Stimulated activated CD8-positive, alpha-beta memory T cell treated with anti-CD3 and anti-CD28 coated beads, Interleukin-4, amount 100 ng/mL, for 1 hour (primary cell): ENCODE measurements at places on chromosomes 3 and 15.

- DNase-seq, result no peak
Observed at GRCh38 chr3:120498556-120499346, 48.0 kb upstream of the FSTL1 start.

- DNase-seq, result no peak
Observed at GRCh38 chr15:78242128-78242527, 7.8 kb upstream of the ACSBG1 start.

DNA sequence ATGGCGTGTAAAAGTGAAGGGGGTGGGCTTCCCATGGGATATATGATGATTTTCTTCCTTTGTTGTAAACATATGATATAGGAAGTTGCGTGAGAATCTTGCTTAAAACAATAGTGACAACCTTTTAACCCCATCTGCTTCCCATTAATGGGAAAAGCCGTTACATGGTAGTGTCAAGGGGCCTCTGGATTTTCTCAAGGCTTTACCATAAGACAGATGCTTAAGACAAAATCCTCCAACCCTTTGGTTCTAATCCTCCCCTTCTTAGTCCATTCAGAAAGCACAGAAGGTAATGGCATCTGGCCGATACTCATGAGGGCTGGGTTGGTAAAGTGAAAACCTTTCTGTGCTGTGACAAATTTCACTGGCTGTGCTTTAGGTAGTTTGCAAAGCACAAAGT lies 25.0 kb downstream of the DPH3 start:
- no peak for DNase-seq

- DNase-seq, result no peak
Observed at GRCh38 chr15:68797191-68797590, 23.5 kb downstream of the ANP32A start.

GRCh38 chr15:45611305-45611704 lies 23.5 kb upstream of the SQOR start:
- no peak for DNase-seq

DNA sequence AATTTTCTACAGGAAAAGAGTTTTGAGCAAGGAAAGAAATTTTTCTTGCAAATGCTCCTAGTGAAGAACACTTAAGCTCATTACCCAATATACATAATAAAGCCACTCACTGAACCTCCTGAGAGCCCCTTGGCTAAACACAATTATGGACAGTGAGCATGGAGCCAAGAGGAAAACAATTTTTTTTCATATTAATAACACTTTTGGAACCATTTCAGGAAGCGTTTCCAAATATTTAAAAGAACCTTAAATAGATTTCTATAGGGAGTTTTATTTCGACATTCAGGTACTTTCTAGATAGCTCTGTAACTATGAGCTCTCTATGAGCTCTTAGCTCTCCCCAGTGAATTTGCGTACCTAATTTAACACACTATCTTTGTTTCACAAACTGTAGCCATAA lies 581.1 kb downstream of the ZNF385D start:
- no peak for DNase-seq

DNA sequence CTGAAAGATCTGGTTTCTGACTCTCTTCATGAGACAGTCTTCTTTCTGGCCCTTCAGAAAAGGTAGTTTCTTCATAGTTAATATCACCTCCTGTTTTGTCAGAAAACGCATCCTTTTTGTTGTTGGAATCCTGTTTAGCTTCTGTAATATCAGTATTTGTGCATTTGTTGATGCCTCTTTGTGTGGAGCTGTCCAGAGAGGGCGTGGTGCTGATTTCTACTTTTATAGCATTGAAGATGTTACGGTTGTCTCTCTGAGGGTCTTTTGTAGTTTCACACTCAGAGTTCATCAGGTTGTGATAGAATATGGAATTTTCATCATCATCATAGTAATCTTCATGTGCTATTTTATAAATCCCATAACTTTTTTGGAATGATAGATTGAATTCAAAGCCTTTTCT lies 8.9 kb downstream of the GPR149 start:
- DNase-seq, result no peak

- no peak for DNase-seq
Observed at GRCh38 chr15:38208779-38209178, 43.9 kb upstream of the SPRED1 start.

- DNase-seq, result no peak
Observed at GRCh38 chr15:33454996-33455395, 144.2 kb downstream of the RYR3 start.

GRCh38 chr3:32614956-32615355 lies 44.3 kb upstream of the DYNC1LI1 start:
- DNase-seq, result no peak

DNA sequence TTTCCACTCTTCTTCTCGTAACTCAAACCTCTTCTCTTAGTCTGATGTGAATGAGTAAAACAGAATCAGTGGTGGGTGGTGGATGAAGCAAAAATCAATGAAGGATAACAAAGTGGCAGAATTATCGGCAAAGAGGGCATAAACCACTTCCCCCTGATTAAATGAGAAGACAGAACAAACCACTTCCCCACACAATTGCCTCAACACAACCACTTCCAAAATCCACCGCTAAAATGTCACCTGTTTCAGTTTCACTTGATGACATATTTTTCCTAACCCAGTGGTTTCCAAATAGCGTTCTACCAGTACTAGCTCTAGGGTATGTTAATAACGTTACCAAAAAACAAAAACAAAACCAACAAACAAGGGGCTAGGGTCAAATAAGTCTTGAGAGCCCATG lies 478.7 kb upstream of the WNT5A start:
- DNase-seq, result no peak

- no peak for DNase-seq
Observed at GRCh38 chr3:151856118-151856517, 17.3 kb upstream of the SUCNR1 start.

DNA sequence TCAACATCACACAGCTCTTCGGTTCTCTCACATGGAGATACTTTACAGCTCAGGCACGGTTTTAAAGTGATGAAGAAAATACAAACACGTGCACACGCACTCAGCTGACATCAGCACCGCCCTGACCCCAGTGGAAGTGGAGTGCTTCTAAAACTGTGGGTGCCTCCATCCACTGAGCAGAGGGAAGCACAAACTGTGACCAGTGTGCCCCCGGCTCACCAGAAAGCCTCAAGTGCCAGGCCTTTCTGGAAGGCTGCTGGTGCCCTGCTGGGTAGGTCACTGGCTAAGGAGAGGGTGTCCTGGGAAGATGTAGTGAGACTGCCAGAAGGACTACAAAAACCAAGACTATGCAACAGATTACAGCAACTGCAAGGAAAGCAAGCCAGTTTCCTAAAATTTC lies 78.5 kb downstream of the OCA2 start:
- DNase-seq, result no peak

GRCh38 chr3:69288161-69288895 lies 97.6 kb downstream of the FRMD4B start:
- DNase-seq, result no peak

- DNase-seq, result no peak
Observed at GRCh38 chr3:124260206-124260915, 268.4 kb upstream of the ROPN1 start.

DNA sequence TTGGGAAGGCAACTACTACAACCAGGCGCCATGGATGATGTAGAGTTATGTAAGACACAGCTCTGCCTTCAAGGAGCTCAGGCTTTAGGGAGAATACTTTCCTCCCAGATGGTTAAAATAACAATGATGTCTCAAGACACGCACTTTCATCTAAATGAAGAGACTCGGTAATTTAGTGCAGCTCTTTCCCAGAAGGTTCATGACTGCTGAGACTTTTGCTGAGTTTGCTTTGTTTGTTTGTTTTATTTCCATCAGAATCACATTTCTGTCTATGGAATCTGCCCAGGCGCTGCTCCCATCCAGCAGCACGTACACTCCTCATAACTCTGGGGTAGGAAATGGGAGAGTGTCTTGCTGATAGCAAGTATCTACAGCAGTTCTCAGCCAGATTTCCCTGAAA lies 33.9 kb upstream of the MEX3B start:
- DNase-seq, result no peak

DNA sequence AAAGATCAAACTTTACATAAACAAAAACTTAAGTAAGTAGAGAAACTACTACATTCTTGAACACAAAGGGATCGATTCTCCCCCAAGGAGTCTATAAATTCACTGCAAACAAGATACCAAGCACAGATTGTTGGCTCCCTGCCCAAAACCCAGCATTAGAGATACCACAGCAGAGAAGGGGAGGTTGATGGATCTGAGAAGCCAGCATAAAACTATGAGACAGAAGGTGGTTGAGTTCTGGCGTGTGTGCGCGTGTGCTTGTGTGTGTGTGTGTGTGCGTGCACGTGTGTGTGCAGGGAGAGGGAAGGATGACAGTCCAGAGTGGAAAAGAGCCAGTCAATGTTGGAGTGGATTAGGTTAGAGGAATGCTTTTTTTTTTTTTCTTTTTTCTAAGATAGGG lies 143.2 kb upstream of the PRR20G start:
- DNase-seq, result no peak

DNA sequence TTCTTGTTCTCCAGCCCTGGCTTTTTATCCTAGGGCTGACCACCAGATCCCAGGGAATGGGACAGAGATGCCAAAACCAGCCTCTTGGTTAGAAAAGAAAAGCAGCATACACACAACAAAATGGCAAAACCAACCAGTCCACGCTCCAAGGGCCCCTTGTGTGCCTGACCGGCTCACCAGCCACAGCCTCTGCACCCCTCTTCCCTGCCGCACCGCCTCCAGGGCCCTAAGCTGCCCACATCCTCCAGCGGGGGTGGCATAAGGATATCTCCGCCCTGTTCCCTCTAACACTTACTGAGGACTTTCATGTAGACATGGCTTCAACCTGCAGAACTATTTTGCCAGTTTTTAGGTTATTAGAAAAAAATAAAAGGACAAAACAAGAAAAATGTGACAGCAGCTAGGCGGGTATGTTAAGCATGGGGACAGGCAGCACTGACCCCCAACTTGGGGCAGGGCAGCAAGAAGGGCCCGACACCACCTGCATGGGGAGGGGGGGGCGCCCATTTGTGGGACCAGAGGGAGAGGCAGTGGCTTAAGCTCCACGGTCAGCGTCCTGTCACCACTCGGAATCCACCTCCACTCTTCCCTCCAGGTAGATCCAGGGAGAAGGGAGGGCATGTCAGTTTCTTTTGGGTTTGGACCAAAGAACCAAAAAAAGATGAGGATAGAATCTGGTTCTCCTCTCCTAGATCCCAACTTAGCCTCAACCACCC lies 49.1 kb downstream of the DHX30 start:
- DNase-seq, result no peak

- DNase-seq, result no peak
Observed at GRCh38 chr3:14253707-14254382, 75.2 kb downstream of the LSM3 start.

DNA sequence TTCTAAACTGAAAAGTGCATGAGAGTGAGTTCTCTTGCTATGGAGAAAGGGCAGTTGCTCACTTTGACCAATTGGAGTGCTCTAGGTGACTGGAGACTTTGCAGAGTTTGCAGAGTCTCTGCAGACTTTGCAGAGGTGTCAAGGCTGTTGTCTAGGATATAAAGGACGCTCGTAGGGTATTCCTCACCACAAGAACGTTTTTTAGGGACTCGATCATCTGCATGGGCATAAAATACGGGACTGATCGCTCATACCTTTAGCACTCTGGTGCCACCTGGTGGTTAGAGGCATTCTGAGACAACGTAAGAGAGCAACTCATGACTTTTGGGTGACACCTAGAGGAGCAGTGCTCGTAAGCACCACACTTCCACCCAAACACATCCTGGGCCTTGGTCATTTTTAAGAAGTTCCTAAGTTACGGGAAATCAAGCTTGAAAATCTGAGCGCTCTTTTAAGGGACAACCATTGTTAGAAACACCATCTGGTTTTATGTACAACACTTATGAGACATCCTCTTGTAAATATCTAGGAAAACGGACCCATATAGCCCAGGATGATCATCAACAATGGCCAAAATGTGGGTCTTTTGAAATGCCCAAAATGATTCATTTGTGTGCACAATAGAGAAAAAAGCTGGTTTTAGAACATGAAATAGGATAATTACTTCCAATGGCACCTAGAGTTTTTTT lies 51.6 kb upstream of the XCR1 start:
- peak; percentile 80 for DNase-seq

- no peak for DNase-seq
Observed at GRCh38 chr3:52831500-52832301, 1.2 kb upstream of the ITIH4 start.

DNA sequence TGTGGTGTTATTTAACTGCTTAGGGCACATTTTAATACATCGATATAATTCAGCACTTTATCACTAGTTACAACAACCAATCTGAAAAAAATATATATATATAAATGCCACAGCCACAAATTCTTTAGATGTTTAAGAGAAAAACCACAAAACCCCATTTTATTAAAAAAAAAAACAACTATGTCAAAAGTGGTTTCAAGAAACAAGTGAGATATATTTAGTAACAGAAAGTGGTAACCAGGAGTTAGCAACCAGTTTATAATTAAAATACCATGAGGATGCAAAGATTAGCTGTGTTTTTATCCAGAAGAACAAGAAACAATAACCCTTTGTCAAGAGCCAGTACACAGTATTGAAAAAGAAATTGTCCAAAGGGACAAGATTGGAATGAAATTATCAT lies 14.8 kb upstream of the DIPK2A start:
- no peak for DNase-seq

DNA sequence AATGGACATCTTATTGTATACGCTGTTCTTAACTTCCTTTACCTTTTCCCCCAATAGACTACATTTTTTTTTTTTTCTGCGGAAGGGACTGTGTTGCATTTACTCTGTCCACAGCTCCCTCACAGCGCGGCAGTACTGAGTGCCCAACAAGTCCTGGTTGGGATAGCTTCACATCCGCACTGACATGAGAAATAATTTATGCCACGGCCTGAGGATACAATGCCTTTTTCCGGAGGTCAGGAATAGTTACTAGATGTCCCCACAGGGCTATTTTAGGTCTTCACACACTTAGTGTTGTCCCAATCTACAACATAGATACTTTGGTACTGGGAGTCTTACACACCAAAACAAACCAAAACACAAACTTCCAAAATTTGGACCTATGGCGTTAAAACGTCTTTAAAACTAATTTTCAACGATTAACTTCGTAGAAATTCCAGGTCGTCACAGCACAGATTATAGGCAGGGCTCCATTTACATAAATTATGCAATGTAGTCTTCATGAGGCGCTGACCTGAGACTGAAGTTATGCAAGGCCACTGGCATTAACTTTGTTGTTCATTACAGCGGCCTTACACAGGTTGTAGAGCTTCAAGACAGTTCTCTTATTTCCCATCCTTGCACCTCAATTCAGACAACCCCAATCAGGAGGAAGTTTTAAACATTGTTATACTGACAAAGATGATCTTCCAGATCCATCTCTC lies 989 bp upstream of the PPIB start:
- DNase-seq, result no peak

GRCh38 chr3:190003681-190004123 lies 117.0 kb downstream of the P3H2 start:
- DNase-seq, result no peak

GRCh38 chr3:35562141-35562540 lies 77.2 kb upstream of the ARPP21 start:
- no peak for DNase-seq

- no peak for DNase-seq
Observed at GRCh38 chr15:78069052-78069414, 8.5 kb downstream of the TBC1D2B start.

- DNase-seq, result no peak
Observed at GRCh38 chr3:161096771-161097367, 8.3 kb downstream of the B3GALNT1 start.

- no peak for DNase-seq
Observed at GRCh38 chr3:6862041-6862879, 1.3 kb downstream of the GRM7 start.
